ENCODE measurements at places on chromosomes 3 and 15.

DNA sequence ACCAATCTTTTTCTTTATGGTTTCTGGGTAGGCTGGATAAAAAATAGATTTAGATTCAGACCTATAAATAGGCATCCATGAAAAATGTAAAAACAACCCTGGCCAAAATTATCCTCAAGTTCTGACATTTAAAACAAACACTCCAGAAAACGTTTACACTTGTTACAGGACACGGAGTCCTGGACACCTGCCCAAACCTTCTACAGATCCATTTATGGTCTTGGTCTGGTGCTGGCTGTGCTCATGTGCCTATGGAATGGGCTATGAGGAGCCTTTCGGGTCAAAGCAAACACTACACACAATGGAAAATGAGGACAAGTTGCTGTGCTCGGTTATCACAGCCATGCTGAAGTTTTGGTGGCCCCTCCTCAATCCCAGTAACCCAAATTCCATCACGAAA is 108.1 kb downstream of the PDZRN3 start:
- no peak for DNase-seq

DNA sequence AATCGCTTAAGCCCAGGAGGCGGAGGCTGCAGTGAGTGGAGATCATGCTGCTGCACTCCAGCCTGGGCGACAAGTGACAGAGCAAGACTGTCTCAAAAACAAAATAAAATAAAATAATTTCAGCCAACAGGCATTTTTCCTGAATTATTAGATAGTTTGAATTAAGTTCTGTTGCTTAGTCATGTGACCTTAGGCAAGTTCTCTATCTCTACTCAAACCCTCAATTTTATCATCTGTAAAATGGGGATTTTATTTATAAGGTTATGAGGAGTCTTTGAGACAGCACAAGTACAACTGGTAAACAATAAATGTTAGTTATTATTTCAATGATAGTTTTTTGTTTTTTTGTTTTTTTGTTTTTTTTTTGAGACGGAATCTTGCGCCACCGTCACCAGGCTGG is 13.0 kb downstream of the SQOR start:
- DNase-seq = no peak

- no peak for DNase-seq
Measured at GRCh38 chr3:74329096-74329495, 285.4 kb downstream of the CNTN3 start.

DNA sequence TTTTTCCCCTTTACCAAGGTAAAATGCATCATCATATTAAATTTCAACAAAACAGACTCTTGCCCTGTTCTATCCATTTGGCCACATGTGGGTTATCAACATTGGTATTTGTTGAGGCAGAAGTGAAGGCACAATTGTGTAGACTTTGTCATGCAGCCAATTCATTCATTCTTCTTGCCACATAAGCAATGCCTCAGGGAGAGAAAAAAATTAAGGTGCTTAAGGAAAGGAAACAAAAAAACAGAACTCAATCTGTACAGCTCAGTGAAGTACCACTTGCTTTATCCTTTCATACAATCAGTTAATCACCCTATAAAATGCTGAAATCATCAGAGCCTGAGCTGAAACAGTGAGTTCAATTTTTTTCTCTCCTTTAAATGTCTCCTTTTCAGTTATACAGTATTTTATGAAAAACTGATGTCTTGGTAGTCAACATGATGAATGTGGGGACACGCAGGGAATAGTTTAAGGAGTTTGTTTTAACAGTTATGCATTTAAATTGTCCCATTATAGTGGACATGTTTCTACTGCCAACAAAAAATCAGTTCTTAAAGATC is 588.9 kb downstream of the MFSD1 start:
- DNase-seq = no peak

GRCh38 chr3:11624161-11624560 is 19.6 kb downstream of the VGLL4 start:
- DNase-seq = no peak

GRCh38 chr3:129665024-129665768 is 58.7 kb upstream of the PLXND1 start:
- DNase-seq = no peak

DNA sequence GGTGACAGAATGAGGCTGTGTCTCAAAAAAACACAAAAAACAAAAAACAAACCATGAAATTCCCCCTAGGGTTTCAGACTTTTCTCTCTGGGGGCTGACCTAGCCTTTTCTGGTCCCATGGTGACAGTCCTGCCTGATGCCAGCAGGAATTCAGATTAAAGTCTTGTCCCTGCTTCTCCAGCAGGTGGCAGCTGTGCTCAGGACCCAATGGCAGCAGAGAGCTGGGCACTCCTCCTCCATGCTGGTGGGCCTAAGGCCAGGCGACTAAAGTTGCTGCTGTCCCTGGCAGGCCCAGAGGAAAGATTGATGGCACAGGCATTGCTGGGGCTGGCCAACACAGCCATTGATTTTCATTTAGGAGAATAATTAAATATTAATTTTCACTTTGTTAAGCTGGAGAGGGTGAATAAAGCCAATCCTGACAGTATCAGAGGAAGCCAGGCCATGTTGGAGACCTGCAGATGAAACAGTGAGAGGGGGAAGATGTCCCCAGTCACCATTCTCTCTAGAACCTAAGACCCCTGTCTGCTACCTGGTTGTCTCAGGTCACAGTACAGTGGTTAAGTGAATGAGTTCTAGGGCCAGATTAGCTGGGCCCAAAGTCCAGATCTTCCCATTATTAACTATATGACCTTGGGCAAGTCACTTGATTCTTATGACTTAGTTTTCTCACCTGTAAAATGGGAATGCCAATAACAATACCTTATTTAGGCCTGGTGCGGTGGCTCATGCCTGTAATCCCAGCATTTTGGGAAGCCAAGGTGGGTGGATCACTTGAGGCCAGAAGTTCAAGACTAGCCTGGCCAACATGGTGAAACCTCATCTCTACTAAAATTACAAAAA is 7.1 kb downstream of the CELF6 start:
- DNase-seq = peak; percentile 88

DNA sequence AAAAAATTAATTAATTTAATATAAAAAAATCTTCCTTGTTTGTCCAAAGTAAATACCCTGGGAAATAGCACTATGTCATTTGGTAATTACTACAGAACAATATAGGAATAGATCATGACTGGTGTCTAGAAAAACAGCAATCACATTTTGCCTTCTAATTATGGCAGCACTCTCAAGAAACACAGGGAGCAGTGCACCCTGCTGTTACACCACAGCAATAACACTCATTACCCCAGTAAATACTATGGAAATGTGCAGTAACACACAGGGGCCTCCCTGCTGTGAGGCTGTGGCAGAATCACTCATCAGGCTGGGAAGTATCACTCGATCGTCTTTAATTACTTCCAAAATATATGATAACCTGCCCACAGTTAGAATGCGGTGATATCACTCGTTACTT is 646.0 kb downstream of the TUSC7 start:
- peak; percentile 66 for DNase-seq

GRCh38 chr3:35929158-35929557 is 289.8 kb downstream of the ARPP21 start:
- DNase-seq = no peak

DNA sequence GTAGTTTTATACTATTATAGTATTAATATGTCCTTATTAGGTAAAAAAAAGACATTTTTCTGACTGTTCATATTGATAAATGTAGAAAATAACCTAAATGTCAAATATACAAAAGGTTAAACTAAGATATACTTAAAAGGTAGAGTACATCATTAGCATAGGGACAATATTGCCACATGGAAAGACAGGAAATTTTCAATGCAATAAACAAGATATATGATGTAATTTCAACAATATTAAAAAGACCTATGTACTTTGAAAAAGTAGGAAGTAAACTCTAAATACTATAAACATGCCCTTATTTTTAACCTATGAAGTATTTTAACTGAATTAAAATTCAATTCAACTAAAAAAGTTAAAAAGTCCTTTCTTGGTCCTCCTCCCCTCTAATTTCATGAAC is 1.9 kb downstream of the SPG11 start:
- DNase-seq = no peak

GRCh38 chr3:120604784-120605183 is 8.6 kb downstream of the NDUFB4 start:
- peak; percentile 47 for DNase-seq

DNA sequence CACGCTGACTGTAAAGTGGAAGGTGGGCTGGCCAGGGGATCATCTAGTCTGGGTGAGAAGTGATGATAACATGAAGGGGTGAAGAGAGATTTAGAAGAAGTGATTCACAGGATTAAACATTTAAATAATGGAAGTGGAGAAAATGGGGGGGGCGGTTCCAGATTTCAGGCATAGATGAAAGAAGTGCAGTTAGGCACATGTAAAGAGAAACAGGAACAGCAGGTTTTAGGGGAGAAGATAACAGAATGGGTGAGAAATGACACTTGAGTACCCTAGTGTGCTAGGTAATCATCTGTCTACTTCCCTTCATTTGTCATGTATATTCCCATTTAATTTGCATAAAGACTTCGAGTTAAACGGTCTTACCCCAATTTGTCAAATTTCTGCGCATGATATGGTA is 15.3 kb downstream of the B3GNT5 start:
- DNase-seq = peak; percentile 46

DNA sequence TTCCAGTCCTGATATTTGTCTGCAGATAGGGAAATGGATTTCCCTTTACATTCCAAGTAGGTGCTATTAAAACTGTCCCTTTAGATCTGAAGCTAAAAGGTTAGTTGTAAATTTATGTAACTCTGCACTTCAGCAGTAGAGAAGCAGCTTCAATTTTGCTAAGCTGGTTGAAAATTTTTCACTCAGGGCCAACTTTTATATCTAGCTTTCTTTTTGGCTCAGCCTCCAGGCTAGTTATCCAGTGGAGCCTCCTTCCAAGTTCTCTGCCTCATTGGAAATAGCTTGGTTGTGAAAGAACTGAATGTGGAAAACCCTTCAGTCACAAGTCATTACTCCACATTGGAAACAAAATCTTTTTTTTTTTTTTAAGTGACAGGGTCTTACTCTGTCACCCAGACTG is 8.2 kb upstream of the ZNF660 start:
- DNase-seq = no peak

GRCh38 chr15:29346998-29347397 is 77.4 kb upstream of the NSMCE3 start:
- DNase-seq = no peak

- no peak for DNase-seq
Measured at GRCh38 chr3:154071146-154071545, 50.0 kb upstream of the ARHGEF26 start.

- DNase-seq = peak; percentile 75
Measured at GRCh38 chr3:108090049-108090700, 656 bp downstream of the CD47 start.

- DNase-seq = no peak
Measured at GRCh38 chr3:52394751-52395502, 50.0 kb downstream of the SEMA3G start.

GRCh38 chr15:85828874-85829273 is 34.1 kb upstream of the KLHL25 start:
- no peak for DNase-seq

- no peak for DNase-seq
Measured at GRCh38 chr3:55017876-55018275, 90.0 kb upstream of the LRTM1 start.

DNA sequence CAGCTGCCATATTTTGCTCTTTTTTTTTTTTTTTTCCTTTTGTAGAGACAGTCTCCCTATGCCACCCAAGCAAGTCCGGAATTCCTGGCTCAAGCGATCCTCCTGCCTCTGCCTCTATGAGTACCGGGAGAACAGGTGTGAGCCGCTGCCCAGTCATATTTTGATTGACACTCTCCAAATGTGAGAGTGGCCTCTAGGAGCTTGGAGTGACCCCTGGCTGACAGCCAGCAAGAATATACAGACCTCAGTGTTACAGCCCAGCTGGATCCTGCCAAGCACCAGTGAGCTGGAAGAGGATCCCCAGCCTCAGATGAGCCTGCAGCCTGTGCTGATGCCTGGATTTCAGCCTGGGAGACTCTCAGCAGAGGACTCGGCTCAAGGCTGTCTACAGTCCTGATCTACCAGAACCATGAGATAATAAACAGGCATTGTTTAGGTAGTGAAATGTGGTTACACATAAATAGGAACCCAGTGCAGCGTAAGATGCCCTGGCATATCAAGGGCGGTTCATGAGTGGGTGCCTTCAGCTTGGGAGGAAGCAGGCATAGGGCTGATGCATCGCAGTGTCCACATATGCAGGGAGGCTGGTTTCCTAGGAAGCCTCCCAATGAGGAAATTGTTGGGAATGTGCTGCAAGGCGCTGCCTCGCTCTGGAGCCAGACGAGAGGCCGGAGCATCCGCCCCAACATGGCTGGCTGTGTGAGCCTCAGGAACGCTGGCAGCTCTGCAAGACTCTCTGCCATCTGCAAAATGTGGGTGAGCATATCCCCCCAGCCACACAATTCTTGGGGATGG is 38.9 kb upstream of the ATP10A start:
- no peak for DNase-seq

DNA sequence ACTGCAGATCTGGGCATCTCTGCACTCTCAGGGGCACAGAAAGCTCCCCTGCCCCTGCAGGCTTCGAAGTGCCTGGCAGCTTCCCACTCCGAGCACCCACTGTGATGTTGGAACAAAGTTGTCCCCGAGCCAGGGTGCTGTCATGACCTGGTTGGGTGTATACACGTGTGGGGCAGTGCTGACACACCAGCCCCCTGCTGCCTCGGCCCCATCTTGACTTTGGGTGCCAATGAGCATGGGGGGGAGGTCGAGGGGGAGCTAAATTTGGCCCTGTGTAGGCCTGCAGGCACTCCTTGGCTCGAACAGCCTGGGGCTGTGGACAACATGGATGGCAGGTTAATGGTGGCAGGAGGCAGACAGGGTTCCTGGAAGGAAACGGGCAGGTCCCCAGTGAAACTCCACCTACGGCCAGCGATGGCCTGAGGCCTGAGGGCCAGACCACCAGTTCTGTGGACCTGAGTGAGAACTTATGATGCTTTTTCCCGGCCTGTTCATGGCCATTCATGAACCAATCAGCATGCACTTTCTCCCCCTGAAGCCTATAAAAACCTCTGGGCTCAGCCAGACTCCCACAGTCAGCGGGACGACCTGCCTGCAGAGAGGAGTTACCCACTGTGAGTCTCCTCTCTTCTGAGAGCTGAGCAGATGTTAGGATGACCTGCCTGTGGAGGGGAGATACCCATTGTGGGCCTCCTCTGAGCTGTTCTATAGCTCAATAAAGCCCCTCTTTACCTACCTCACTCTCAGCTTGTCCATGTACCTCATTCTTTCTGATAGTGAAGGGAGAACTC is 1029.1 kb upstream of the GBE1 start:
- no peak for DNase-seq

Data from GM23338 (cell line).